ENCODE measurements at places on chromosomes 2 and 18. TPM values are rescaled to one million over a fixed set of nuclear protein-coding genes. Genes with fewer than 3 reads are reported as not detected.

The MTCL1 gene
- 55.8 TPM for total RNA-seq

The SPR gene
- 147 TPM for total RNA-seq

The DPP10 gene
- not detected for total RNA-seq

The FAHD2B gene
- 10.3 TPM for total RNA-seq

The MYO3B gene
- total RNA-seq = not detected

The FBXO48 gene
- total RNA-seq = 0.65 TPM

The UNC80 gene
- total RNA-seq = not detected

The LYPD6B gene
- total RNA-seq = not detected

The TRIB2 gene
- 0.41 TPM for total RNA-seq

The DIPK1C gene
- not detected for total RNA-seq

The UGT1A8 gene
- not detected for total RNA-seq

The NFATC1 gene
- 5.8 TPM for total RNA-seq

The AQP12B gene
- not detected for total RNA-seq

The GAREM2 gene
- 9.7 TPM for total RNA-seq

The HDHD2 gene
- total RNA-seq = 8.7 TPM

The CENPA gene
- 52.8 TPM for total RNA-seq

The HOXD1 gene
- total RNA-seq = 0.20 TPM

The CNTNAP5 gene
- total RNA-seq = not detected

The ARHGAP15 gene
- total RNA-seq = not detected

The MFSD2B gene
- 0.24 TPM for total RNA-seq

The HOXD11 gene
- total RNA-seq = 6.1 TPM

The APLF gene
- total RNA-seq = 0.64 TPM

The DYSF gene
- 0.81 TPM for total RNA-seq

The NT5DC4 gene
- not detected for total RNA-seq

The PRSS56 gene
- total RNA-seq = not detected

The VAMP5 gene
- 0.11 TPM for total RNA-seq

The C2orf68 gene
- 21.3 TPM for total RNA-seq

The PROC gene
- 3.2 TPM for total RNA-seq

The SRD5A2 gene
- total RNA-seq = not detected

The ITGAV gene
- total RNA-seq = 52.8 TPM

The CYRIA gene
- 0.26 TPM for total RNA-seq

The HOXD13 gene
- total RNA-seq = 0.34 TPM

The C2orf80 gene
- not detected for total RNA-seq

The AOX1 gene
- 2.9 TPM for total RNA-seq

The ATOH8 gene
- 5.7 TPM for total RNA-seq

The TTC31 gene
- 18.4 TPM for total RNA-seq

The DSC3 gene
- 1.8 TPM for total RNA-seq

The SLC5A7 gene
- total RNA-seq = not detected

The LCT gene
- 0.05 TPM for total RNA-seq

The COLEC12 gene
- not detected for total RNA-seq

The ASNSD1 gene
- 34.4 TPM for total RNA-seq

The FBXO36 gene
- 1.0 TPM for total RNA-seq

The ESCO1 gene
- total RNA-seq = 9.0 TPM

The UGT1A3 gene
- 0.13 TPM for total RNA-seq

The POTEI gene
- total RNA-seq = 0.01 TPM

The IL1B gene
- 0.18 TPM for total RNA-seq

The NAT8 gene
- total RNA-seq = not detected

The ANKRD53 gene
- 0.11 TPM for total RNA-seq

The IL36B gene
- total RNA-seq = 0.13 TPM

All from A549 treated with CpdA at 1 μM for 4 hours (cell line).